Activated CD4-positive, alpha-beta T cell treated with anti-CD3 and anti-CD28 coated beads for 48 hours (primary cell): ENCODE measurements at places on chromosomes 12 and 14.

DNA sequence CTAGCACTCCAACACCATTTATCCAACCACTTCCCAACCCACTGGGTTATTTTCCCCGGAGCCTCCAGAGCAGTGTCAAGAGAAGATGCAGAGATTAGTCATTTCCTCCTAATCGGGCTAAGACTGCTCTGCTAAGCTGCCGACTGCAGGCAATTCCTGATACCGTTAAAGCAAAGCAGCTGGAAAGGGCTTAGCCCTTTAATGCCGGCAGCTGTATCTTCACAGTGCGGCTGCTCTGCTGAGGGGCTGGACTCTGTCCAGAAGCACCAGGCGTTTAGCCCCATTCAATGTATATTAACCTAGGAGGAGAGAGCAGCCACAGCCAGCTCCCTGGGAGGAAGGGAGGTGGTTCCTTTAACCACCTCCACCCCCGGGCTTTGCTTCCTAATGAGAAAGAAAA, 11.1 kb downstream of the AQP6 start:
- DNase-seq, result no peak

DNA sequence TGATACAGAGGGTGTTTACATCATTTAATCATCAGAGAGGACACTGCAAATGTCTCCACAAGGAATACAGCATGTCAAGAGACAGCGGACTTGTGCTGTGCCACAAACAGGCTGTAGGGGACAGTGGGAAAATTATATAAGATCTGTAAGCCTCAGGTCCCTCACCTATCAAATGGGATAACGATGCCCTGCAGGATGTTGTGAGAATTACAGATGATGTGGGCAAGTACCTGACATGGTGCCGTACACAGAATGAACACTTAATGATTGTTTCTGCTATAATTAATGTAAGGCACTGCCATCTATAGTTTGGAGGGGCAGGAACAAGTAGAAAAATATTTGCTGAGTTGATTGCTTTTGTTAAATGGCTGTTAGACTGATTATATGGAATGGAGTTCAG, 81.9 kb upstream of the GTF2A1 start:
- no peak for DNase-seq

- no peak for DNase-seq
These were observed 3.0 kb downstream of the SMIM10L1 start for GRCh38 chr12:11174022-11174421.

GRCh38 chr14:31966896-31967668, 110.0 kb upstream of the ARHGAP5 start:
- no peak for DNase-seq

DNA sequence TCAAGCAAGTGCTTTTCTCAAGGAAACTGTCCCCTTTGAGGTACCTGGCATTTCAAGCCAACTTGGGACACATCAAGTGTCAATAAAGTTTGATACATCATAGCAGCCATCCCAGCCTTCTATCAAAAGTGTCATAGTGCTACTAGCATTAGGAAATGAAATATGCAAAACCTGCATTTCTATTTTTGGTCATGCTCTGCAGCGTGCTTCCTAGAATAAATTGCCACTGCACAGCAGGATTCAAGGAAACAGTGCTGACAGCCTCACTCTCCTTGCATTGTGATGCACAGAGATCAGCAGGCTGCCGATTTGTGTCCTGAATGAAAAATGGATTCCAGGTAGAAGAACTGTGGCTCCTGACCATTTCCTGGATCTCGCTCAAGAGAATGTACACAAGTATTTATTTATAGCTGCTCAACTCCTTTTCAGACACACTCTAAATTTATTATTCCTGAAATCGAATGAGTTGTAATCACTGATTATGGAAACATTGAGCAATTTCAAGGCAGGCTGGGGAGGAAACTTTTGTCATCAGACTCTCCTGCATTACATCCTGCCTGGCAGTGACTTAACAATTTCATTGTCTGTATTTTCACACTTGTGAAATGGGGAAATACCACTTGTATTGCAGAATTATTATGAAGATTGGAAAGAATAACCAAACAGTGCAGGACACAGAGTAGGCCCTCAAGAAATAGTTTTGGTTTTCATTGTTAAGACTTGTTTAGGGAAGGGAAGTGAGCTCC, 120.9 kb downstream of the SLC38A6 start:
- no peak for DNase-seq
